Stimulated activated CD8-positive, alpha-beta memory T cell treated with anti-CD3 and anti-CD28 coated beads, Interleukin-7, amount 100 ng/mL, for 48 hours (primary cell): ENCODE measurements at places on chromosomes 1 and 21.

DNA sequence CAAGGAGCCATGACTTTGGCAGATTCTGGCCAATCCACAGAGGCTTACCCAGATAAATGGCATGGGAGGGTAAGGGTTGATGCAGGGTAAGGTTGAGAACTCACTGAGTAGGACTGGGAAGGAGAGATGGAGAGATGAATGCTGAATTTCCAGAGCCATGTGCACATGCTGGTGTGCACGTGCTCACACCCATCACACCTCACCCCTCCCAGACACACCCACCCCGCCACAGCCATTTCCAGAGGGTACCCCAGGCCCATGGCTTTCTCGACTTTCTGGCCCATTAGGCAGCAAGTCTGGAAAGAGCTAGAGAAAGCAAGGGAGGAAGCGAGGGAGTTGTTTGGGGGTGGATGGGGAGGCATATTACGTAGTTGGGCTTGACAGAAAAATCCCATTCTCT is 1.6 kb downstream of the CACNA1S start:
- no peak for DNase-seq

DNA sequence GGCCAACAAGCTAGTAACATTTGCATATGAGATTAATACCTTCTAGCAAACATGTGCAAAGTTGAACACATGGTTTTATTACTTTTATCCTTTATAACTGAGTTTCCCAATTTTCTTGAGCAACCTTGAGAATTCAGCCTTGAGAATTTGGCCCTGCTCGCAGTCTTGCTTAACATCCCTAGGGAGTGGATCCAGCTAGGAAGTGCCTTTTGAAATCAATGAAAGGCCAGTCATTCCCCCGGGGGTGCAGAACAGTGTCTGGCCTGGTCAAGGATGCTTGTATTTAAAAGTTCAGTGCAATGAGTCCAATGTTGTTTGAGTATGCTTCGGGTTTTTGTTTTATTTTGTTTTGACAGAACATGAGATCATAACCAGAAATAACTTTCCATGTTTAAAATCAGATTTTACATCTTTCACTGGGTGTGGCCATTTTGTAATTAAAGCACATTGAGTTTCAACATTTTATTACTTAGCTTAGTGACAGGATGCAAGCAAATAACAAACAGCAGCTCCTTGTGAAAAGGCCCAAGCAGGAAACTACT is 16.7 kb downstream of the PALMD start:
- DNase-seq = no peak

DNA sequence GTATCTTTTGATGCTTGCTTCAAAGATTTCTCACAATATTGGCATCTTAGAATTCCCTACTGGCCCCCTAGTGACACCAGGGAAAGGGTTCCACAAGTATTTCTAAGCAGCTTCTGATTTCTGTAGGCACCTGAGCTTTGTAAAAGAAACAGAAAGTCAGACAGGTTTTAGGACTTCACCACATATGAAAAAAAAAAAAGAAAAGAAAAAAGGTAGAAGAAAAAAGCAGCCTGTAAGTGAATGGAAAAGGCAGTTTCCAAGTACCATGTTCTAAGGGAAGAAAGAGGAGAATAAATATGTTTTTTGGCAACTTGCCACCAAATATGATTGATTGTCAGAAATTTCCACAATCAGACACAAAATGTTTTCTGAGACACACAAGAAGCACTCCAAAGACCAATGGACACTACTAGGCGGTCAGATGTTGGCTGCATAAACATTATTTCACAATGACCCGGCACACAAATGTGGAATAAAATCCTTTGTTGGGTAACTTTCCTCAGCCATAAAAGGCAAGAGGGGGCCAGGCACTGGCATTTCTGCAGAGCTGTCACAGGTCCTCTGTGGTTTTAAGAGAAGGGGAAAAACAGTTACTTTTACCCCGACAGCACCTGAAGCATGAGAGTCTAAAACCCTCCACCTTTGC is 12.7 kb upstream of the CPLANE2 start:
- no peak for DNase-seq

GRCh38 chr1:161791904-161792655 is 26.0 kb downstream of the ATF6 start:
- no peak for DNase-seq

GRCh38 chr1:87305151-87305550 is 23.5 kb upstream of the LMO4 start:
- DNase-seq = no peak

- no peak for DNase-seq
These were observed 4.5 kb upstream of the PGBD2 start for GRCh38 chr1:248901578-248901977.

- DNase-seq = no peak
These were observed 23.7 kb downstream of the KCNC4 start for GRCh38 chr1:110233861-110234260.

DNA sequence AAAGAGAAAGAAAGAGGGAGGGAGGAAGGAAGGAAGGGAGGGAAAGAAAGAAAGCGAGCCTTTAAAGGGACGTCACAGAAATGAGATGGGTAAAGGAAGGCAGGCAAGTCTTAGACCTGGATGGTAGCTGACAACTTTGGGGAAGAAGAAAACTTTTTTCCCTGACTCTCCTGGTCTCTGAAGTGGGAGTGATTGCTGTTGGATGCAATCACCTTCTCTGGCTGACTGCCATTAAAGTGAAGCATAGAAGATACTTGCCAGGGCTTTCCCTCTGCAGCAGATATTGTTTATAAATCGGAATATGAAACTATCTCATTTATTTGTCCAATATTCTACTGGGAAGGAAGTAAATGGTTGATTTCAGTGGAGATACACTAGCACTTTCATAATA is 27.0 kb downstream of the VCAM1 start:
- no peak for DNase-seq

DNA sequence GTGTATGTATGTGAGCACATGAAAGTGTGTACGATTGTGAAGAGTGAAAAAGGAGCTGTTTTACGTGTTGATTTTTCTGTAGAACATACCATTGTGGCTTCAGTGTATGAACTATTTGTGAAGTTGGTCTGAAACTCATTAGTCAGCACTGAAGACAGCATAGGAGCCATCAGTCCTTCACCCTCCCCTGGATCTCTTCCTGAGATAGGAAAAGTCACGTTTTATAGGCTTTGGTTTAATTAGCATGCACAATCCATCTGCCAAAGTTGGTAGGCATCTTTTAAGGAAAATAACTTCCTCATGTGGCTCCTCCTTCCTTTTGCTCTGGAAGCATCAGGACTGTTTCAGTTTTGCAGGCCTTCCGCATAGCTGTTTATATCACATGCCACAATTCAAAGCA is 1.4 kb upstream of the RABIF start:
- no peak for DNase-seq

DNA sequence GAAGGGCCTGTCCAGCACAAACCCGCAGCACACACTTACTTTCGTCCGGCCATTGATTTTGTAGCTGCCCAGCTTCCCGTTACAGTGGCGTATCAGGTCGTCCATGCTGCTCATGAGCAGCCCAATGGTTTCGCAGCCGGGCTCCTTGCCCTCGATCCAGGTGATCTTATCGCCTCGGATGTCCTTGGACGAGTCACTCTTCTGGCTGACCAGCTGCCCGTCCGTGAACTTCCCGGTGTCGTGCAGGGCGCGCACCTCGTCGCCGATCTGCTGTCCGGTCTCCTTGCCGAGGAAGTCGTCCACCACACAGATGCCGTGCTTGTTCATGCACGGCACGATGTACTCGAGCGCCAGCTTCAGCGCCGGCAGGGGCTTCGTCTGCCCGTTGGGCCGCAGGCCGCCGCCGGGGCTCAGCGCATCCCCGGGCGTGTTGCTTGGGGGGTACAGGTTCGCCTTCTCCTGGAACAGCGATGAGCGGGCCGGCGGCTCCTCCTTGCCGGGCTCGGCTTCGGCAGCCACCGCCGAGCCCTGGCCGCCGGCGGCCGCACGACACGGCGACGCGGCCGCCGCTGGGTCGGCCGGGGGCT is 1.0 kb downstream of the EGLN1 start:
- DNase-seq = peak; percentile 10

GRCh38 chr1:234612352-234613127 is 2.6 kb upstream of the IRF2BP2 start:
- peak; percentile 25 for DNase-seq

- no peak for DNase-seq
These were observed 27.1 kb upstream of the RERE start for GRCh38 chr1:8844501-8845006.

GRCh38 chr1:205589046-205589445 is 42.8 kb downstream of the ELK4 start:
- DNase-seq = no peak

DNA sequence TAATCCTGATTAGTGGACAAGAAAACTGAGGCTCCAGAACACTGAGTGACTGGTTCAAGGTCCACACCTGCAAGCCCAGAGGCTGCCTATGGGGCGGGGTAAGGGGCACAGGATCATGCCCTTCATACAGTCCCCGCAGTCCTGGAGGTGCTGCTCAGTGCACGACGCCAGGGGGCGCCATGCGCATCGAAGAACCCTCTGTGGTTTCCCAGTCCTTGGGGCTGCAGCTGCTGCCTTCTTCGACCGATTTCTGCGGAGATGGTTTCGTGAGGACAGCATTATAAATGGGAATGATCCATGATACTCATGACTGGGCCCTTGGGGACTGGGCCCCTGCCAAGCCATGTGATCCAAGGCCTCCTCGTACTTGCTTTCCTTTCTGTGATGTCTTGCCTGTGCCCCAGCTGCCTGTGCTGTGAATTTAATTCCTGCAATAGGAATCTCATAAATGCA is 37.1 kb upstream of the ARHGEF10L start:
- DNase-seq = peak; percentile 10

DNA sequence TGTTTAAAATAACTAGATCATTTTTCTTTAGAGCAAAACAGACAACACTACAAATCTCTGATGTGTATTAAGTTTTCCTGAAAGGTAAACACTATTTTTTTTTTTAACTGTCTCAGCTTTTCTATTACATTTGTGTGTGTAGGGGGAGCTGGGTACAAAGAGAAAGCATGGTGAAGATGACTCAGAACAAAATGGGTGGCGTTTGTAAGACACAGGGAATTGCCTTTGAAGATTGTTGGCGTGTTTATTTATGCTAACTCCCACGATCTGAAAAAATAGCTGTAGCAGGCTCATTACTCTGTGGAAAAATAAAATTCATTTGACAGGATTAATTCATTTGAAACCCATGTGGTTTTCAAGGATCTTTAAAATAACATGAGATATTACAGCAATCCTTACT is 285.1 kb downstream of the RYR2 start:
- no peak for DNase-seq

DNA sequence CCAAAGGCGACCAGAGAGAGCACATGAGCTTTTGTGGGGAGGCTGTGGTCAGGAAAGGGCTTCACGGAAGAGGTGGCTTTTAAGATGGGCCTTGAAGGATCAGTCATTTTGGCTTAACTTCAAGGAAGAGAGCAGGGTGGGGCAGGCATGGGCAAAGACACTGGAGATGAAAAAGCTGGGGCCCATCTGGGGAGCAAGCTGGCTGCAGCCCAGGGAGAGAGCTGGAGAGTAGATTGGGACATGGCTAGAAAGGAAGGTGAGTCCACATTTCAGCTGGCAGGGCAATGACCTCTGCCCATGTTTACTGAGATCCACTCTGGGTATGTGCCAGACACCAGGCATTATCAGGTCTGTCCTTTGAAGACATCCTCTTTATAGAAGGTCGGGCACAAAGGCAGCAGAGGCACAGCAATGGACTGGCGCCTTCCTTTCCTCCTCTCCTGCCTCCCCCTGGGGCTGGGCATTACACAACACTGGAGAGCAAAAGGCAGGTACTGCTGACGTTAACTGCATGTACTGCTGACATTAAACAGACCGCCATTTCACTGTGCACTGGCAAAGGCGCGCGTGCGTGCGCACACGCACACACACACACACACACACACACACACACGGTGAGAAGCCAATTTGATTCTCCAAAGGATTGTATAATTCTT is 2.2 kb upstream of the UBXN10 start:
- no peak for DNase-seq

DNA sequence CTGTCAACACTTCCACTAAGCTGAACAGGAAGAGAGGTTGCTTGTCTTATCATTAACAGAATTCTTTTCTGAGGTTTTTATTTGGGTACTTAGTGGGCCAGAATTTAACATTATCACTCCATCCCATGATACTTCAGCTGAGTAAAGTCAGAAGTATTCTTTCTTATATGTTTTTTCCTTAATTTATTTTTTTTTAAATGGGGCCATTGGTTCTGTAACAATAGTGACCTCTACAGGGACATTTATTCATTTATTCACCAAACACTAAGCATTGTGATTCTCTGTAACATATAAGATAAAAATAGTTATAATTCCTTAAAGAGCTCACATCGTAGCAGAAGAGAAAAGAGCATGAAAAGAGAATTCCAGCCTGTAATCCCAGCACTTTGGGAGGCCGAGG is 9.8 kb downstream of the GREM2 start:
- DNase-seq = no peak

DNA sequence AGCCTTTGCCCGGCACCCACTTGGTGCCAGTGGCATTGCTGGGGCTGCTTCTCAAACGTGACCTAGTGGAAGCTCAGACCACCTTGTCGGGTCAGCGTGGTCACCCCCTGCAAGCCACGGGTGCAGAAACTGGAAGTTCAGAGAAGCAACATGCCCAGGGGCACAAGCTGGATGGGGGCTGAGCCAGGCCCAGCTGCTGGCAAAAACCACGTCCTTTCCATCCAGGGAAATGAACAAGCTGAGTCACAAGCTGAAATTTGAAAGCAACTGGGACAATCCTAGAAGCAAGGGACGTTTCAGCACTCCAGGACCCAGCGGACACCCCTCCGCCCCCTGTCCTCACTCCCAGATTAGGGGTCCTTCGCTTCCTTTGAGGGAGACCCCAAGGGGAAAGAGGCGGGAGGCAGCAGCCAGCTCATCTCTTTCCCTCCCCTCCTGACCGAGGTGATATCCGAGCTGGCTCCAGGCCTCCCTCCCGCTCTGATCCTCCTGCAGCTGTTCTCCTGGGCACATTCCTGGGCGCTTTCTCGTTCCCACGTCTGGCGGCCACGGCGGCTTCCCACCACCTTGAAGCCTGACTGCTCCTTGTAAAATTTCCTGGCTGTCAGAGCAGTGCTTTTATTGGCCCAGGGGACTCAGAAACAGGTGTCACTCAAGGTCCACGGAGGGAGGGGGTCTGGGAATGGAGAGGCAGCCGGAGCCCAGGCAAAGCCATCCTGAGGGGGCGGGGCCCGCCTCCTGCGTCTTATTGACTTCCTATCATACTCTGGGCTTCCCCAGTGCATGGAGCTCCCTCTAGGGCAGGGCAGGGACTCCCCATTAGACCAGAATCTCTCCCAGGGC is 62.8 kb downstream of the PAX7 start:
- DNase-seq = no peak

- DNase-seq = no peak
These were observed 69.6 kb downstream of the SDCCAG8 start for GRCh38 chr1:243325305-243325890.

DNA sequence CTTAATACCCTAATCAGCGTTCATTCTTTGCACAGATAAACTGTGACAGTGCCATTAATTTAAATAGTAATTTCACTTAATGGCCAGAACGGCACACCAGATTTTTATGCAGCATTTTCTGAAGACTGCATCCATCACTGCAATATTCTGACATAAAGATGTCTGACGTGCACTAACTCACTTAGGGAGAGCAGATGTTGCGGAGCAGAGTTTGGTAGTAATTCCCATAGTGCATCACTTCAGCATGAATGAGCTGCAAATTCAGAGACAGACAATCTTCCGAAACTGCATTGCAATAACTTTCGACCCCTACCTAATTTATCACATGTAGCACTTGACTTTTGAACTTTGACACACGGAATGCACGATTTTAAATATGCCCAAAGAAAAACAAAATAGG is 225.3 kb downstream of the KCTD3 start:
- DNase-seq = no peak
